ENCODE measurements at places on chromosomes 1 and 21.

GRCh38 chr1:231139125-231139649, 22.7 kb upstream of the TRIM67 start:
- DNase-seq = no peak

DNA sequence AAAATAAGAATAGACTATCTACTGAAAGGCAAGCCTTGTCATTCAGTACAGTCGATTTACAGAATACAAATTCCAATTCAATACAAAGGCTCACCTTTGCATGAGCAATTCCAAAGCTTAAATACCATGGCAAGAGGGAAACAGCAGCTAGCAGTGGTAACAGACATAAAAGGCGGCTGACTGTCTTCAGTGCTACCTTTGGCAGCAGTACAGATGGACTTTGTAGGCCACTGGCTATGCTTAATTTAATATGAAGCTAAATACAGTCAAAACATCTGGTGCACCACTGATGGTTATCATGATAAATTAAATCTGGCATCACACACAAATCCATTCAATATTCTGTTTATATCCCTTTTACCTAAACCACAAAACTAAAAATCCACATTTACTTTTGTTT, 62.4 kb downstream of the RERE start:
- no peak for DNase-seq

DNA sequence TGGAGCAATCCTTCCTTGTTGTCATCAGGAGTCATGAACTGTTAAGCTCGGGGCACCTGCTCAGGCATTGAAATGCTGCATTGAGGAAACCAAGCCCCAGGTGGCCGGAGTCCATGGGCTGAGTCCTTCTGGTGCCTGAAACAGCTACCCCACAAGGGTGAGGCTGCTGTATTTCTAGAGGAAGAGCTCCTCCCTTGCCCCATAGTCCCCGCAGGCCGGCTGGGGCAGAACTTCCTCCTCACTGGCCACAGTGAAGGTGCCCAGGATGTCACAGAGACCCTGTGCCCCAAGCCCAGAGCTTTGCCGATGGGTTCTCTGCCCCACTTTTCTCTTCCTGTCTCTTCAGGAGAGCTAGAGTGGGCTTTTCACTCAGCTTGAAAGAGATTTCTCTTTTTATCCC, 80.8 kb upstream of the GCLM start:
- DNase-seq = no peak

DNA sequence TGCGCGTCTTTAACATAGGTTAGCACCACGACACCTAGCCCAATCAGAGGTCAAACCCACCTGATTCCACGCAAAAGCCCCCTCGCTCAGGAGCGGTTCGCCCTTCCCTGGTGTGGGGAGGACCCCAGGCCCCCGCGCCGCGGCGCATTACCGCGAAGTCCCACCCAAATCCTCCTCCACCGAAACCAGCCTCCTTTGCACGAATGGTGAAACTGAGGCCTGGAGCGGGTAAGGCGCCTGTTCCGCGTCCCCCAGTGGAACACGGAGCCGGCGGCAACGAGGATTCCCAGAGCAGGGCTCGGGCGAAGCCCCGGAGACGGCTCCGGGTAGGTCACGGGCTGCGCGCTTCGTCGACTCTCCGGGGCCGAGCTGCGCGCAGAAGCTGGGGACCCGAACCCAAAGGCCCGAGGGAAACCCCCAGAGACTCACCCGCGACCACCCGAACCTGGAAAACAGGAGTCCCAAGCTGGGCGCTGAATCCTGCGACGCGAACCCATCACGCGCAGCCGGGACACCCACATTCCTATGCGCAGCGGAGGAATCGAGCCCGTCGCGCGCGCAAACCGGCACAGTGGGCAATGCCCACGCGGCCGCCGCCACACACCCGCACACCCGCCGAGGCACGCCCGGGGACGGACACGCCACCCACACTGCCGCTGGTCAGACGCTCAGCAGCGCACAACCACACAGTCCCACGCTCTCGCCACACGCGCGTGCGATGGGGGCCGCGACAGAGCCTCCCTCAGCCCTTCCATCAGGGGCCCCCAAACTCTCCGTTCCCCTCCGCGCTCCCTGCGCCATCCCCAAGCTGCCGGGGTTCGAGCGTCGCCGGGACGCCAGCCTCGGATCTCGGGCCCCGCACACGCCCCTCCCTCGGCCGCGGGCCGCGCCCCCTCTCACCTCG, 507 bp downstream of the GLIS1 start:
- no peak for DNase-seq

- DNase-seq = no peak
Observed at GRCh38 chr1:155974208-155975115, 3.9 kb downstream of the ARHGEF2 start.

Measured in HEK293T (cell line).